ENCODE measurements at places on chromosomes 13 and 19.

GRCh38 chr19:53466726-53467484 is 628 bp upstream of the ZNF813 start:
- no peak for DNase-seq

GRCh38 chr13:19836472-19836871 is 27.0 kb downstream of the ZMYM5 start:
- DNase-seq: peak; percentile 21

- no peak for DNase-seq
Measured at GRCh38 chr19:43634872-43635560, 4.6 kb downstream of the CADM4 start.

DNA sequence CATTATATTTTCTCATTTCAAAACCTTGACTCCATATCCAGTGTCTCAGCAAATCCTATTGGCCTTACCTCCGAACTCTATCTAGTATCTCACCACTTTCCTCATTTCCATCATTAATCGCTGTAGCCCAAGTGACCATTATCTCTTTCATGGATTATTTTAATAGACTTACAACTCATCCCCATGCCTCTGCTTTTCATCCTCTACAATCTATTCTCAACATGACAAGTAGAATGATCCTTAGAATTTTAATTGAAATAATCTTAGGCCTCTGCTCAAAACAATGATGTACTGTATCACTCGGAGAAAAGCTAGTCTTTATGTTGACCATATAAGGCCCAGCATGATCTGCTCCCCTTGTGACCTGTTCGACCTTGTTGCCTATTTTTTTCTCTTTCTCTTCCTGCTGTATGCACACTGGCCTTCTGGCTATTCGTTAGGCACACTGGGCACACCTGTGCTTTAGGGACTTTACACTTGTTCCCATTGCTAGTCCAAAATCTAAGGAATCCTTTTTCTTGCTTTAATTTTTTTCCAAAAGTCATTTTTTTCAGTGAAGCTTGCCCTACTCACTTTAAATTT is 21.4 kb downstream of the DNAJC15 start:
- no peak for DNase-seq

DNA sequence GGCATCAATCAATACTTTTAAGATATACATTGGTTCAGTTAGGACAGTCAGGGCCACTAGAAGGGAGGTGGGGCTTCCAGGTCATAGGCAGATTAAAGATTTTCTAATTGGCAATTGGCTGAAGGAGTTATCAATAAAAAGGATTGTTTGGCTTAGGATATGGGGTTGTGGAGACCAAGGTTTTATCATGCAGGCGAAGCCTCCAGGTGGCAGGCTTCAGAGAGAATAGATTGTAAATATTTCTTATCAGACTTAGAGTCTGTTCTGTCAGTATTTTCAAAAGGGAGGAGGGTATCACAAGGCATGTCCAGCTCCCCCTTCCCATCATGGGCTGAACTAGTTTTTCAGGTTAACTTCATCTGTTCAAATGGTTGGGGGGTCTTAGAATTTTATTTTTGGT is 77.4 kb upstream of the FARP1 start:
- no peak for DNase-seq

- no peak for DNase-seq
Measured at GRCh38 chr19:38453596-38453995, 20.1 kb downstream of the RYR1 start.

DNA sequence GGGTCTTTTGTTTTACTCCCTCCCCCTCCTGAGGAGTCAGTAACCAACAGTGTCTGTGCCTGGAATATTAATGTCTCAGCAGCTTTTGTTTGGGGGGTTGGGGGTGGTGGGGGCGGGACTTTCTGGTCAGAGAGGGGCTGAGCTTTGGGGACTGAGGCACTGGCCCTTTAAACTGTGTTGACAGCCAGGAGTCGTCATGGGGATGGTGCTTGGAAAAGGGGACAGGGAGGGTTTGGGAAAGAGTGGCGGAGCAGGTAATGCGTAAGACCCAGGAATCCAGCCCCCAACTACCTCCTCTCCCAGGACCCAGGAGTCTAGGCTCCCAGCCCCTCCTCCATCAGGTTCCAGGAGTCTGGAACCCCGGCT is 5.2 kb downstream of the CADM4 start:
- no peak for DNase-seq

GRCh38 chr13:100389617-100390016 is 199.0 kb downstream of the GGACT start:
- no peak for DNase-seq

Data from renal cortical epithelial cell (primary cell).